Cortex of kidney (tissue), 1 donor: ENCODE measurements at places on chromosomes 5 and 9.

GRCh38 chr9:131754846-131755245 is 15.0 kb upstream of the RAPGEF1 start:
- DNase-seq, result no peak

GRCh38 chr9:126236273-126236672 is 90.4 kb upstream of the MVB12B start:
- no peak for DNase-seq

- no peak for DNase-seq
Measured at GRCh38 chr5:157761690-157762621, 18.4 kb downstream of the LSM11 start.

DNA sequence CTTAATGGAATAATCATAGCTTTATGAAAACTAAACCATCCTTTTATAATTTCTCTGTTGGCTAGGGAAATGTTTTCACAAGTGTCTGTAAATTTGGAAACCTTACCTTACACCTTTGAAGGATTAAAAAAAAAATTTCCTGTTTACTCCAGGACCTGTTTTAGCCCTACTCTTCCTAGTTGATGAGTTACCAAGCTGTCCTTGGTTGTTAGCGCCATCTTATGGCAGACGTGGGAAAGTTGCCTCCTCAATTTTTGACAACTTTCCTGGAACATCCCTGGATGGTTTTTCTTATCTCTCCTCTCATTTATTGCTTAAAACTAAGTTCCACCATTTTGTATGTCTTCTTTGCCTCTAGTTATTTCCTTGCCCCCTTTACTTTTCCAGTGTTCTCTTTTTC is 25.7 kb downstream of the ZSWIM6 start:
- DNase-seq, result no peak

DNA sequence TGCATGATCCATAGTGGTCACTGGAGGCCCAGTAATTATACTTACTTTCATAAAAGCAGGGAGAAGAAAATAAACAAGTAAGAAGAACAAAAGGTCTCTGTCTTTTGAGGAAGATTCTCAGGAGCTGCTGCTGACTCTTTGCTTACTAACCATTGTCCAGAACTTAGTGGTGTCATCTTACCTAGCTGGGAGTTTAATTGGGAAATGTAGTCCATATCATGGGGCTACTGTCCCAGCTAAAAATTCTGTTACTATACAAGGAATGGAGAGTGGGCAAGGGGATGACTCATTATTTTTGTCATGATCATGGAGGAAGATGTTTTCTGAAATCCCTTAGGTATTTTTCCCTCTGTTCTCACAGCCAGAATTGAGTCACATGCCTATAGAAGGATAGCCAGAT is 639.3 kb downstream of the MTRR start:
- no peak for DNase-seq

DNA sequence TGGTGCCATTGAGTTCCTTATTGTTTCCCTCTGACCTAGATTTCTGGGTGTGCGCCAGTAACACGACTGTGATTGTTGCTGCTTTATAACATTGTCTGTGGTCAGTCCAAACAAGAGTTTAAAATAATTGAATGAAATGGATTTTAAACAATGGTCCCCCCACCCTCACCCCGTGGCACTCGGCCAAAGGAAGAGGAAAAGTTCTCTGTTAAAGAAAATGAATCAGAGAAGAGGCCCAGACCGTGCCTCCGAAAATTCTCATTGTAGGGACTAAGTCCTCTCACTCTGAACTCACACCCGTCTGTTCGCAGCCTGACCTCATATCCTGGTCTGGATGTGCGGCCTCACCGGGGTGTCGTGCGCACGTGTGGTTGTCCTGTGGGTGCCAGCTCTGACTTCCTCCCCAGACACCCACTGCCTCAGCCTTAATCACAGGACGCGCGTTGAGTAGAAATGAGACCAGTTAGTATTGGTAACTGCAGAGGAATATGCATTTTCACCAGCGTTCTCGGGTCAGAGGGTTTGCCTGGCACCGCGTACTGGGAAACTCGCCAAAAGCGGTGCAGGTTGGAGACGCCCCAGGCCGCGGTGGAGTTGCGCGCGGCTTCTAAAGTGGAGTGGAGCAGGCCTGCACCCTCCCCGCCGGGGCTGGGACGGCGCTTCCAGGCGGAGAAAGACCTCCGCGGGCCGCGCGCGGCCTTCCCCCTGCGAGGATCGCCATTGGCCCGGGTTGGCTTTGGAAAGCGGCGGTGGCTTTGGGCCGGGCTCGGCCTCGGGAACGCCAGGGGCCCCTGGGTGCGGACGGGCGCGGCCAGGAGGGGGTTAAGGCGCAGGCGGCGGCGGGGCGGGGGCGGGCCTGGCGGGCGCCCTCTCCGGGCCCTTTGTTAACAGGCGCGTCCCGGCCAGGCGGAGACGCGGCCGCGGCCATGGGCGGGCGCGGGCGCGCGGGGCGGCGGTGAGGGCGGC is at the start of gene ABL1:
TSS of gene ABL1 (plus strand) at position 884 of the 966 bp plus-strand sequence. CDS start 193 bp downstream, outside the sequence.
- DNase-seq, result no peak

- no peak for DNase-seq
Measured at GRCh38 chr5:151283120-151283825, 20.3 kb downstream of the SLC36A3 start.

DNA sequence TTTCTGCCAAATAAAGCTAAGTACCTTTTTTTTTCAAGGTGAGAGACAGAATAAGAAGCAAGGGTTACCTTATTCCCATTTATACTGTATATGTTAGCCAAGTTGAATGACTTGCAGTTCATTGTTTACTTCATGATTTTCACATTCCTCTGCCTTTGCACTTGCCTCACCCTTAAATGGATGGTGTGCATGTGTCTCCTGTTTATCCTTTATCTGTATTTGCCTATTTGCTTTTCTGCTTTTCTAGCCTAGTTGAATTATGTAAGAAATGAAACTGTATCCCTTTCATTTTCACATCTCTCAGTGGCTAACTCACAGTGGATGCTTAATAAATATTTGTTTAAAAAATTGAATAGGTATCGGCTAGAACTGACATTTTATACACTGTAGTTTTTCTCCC is 200.8 kb upstream of the ST8SIA4 start:
- no peak for DNase-seq

GRCh38 chr5:7474821-7475403 is 79.0 kb downstream of the ADCY2 start:
- no peak for DNase-seq

DNA sequence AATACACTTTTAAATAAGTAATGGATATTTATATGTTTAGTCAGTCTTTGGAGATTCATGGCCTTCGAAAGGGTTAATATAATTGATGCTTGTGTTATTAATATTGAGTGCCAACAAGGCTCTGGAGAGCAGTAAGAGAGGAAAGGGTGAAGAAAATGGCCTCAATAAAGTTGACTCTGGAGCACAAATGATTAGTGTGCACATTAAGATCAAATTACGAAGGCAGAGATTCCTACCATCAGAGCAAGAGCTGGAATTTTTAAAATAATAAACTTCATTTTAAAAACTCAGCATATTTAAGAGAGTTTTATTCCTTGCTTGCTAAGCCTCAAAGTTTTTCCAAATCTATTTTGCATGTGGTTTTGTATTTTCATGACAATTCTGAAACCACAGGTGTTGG is 14.8 kb downstream of the SLC44A1 start:
- DNase-seq, result no peak

GRCh38 chr5:62779010-62779422 is 200.4 kb downstream of the LRRC70 start:
- DNase-seq, result no peak

DNA sequence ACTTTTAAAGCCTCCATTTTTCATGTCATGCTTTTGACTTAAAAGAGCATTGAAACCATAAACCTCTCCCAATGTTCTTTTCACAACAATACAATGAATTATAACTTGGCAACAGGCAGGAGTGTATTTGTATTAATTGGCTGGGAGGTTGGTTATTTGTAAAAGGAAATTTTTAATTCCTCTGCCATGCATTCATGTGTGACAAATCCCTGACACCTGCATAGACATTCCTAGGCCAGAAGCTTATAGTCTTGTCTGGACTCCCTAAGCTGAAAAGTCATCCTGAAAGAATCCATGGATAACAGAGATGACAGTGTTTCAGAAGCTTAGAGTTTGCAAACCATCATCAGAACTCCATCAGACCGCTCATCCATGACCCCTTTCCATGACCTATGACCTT is 76.3 kb upstream of the PTGER4 start:
- DNase-seq, result no peak

DNA sequence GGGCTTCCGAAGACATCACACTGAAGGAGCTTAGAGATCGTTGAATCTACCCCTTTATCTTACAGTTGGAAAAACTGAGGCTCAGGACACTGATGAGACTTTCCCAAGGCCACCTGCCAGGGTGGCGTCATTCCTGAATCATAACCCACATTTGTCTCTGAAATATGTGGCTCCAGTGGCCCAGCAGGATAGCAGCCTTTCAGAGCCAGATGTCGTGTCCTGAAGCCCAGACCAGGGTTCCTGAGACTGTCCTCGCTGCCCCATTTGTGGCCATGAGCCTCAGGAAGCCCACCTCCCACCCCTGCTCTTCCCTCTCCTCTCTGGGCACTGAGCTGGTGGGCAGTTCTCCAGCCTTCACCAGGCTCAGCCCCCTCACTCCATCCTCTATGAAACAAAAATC is 2.4 kb downstream of the HMCN2 start:
- DNase-seq, result no peak

DNA sequence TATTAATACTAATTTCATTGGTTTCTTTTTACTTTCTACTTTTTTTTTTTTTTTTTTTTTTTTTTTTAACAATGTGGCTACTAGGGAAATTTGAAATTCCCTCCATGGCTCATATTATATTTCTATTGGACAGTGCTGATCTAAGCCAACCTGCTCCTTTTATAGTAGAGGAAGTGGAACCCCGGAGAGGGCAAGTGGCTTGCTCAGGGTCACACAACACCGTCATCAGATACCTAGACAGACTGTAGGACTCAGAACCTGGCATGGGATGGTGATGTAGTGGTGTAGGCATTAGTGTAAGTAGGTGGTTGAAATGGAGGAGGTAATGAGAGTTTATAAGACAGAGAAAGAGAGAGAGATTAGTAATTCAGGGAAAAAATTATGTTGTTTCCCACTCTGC is 10.8 kb downstream of the ZNF618 start:
- DNase-seq, result no peak

GRCh38 chr5:34003941-34004340 is 3.9 kb downstream of the AMACR start:
- DNase-seq, result no peak

DNA sequence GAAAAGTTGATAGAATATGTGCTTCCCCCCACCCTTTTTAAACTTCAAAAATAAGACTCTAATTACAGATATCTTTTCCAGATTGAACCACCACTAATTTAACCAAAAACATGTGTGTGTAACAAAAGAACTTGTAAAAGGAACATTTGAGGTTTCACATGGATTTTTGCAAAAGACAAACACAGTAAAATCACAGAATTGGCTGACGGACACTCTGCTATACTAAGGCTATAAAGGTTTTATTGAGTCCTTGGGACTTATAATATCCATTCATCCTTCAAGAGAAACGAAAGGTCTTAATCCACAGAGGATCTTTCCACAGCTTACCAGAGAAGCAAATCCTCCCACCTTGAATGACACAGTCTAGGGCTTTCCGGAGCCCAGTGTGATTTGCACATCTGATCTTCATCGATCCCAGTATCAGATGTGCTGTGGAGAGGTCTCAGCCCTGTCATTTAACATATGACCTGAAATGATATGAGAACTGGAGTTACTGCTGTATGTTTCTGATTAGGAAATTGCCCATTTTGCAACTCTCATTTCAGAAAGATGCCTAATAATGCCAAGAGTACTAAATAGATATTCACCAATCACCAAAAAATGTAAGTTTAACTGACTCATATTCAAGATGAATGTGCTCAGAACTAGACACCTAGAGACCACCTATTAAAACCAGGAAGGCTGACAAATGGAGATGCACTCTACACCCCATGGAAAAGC is 256.5 kb upstream of the FBXL7 start:
- no peak for DNase-seq

DNA sequence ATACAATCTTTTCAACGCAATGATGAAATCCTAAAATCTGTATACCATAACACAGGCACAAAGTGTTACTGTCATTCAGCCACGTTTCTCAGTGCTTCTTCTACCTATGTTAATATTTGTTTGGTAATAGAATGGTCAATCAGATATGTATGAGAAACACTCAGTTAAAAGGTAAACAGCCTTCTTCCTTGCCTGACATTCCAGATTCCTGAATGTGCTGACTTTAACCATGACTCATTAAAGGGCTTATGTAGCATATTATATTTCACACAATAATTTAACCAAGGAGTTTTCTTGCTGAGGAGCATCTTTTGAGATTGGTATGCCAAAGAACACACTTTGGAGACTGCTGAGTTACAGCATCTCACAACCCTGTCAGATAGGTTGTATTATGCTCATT is 187.6 kb downstream of the CETN3 start:
- DNase-seq, result no peak

GRCh38 chr9:37514999-37515398 is 29.3 kb downstream of the POLR1E start:
- DNase-seq, result no peak

GRCh38 chr9:36864491-36865410 is 169.3 kb downstream of the PAX5 start:
- DNase-seq, result no peak

GRCh38 chr9:93248386-93249040 is 64.6 kb downstream of the WNK2 start:
- DNase-seq, result no peak

DNA sequence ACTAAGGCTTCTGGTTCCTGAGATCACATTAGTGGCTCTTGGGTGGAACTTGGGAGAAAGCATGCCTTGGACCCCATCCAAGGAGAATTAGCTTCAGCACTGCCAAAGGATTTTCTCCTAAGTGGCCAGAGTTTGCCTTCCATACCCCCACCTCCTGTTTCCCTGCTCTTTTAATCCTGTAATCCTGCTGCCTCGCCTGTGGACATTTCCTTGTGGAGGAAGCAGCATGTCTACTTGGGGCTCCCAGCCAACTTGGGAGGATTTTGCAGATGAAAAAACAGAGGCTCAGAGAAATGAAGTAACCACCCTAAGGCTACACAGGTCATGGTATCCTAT is 1.6 kb downstream of the ARSI start:
- DNase-seq, result no peak

GRCh38 chr9:95058795-95059386 is 258.6 kb downstream of the FANCC start:
- DNase-seq, result no peak

GRCh38 chr5:173753307-173754168 is 134.6 kb upstream of the CPEB4 start:
- no peak for DNase-seq

- DNase-seq, result no peak
Measured at GRCh38 chr9:134659688-134660131, 18.1 kb downstream of the COL5A1 start.

- no peak for DNase-seq
Measured at GRCh38 chr9:125558453-125559092, 148.4 kb downstream of the MAPKAP1 start.

- no peak for DNase-seq
Measured at GRCh38 chr9:125346080-125346732, 84.6 kb downstream of the GAPVD1 start.

- DNase-seq, result no peak
Measured at GRCh38 chr5:113524927-113525326, 11.4 kb downstream of the YTHDC2 start.

GRCh38 chr5:113178073-113178779 is 201.6 kb downstream of the DCP2 start:
- DNase-seq, result no peak
